ENCODE measurements at places on chromosomes 5 and 9. TPM values are rescaled to one million over a fixed set of nuclear protein-coding genes. Genes with fewer than 3 reads are reported as not detected.

The TLR4 gene
- total RNA-seq: 89.8 TPM

The PCDHA1 gene
- total RNA-seq: under 0.01 TPM

The AIF1L gene
- total RNA-seq: 0.92 TPM

The GLRA1 gene
- total RNA-seq: not detected

The KIAA1191 gene
- 52.0 TPM for total RNA-seq

The CCDC171 gene
- total RNA-seq: 2.9 TPM

The ZNF367 gene
- 15.9 TPM for total RNA-seq
